ENCODE measurements at places on chromosomes 13 and 19.
A peak's percentile ranks its signal among the peaks of the same experiment; 100 is the strongest.

DNA sequence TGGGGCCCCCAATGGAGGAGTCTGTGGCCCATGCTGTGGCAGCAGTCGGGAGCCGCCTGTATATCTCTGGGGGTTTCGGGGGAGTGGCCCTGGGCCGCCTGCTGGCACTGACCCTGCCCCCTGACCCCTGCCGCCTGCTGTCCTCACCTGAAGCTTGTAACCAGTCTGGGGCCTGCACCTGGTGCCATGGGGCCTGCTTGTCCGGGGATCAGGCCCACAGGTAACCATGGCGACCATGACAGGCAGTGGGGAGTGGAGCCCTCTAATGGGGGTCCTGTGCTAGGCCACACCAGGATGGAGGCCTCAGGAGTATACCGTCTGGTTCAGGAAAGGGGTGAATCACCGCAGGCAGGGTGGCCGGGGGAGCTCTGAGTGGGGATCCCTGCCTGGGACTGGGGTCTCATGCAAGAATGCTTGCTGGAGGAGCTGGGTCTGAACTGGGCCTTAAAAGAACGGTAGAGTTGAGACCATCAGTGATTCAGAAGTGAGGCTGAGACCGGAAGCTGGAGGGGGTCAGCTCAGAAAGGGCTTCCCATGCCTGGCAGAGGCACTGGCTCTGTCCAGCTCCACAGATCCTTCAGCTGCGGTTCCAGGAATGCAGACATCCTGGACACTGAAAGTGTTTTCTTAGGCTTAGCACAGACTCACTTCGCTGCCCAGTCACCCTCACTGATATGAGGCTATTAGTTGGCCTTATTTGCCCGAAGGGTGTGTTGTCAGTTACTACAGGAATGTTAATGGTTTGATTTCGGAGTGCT is 29.1 kb downstream of the CNFN start:
- no peak for DNase-seq

DNA sequence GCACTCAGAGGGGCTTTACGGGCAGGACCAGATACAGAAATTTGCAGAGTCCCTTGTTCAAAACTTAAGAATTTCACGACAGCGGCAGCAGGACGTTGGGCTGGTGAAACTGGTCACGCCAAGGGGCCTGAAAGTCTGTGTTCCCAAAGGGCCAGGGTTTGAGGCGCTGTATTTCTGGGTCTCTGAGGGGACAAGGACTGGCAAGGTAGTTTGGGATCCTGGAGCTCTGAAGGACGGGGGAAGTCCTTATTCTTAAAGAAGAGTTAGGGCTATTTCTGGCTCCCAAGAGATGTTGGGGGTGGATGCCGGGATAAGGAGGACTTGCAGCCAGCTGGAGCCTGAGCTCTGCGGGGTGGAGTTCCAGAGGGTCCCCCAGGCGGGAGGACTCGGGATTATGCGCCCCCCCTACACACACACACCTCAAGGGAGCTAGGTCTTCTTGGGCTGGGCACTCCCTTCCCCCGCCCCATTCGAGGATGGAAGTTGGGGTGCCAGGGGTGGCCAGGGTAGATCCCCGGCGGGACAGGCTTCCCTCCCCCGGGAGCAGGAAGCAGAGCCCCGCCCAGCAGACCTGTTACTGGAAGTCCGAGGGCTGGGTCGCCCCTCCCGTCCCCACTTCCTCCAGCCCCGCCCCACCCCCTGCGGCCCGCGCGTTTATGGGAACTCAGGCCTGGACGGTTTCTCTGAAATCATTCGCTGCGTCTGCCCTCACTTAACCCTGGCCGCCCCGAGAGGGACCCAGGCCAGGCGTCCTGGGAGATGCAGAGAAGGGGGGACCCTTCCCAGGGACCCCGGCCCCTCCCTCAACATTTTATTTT is 5.6 kb downstream of the BCL3 start:
- no peak for DNase-seq

DNA sequence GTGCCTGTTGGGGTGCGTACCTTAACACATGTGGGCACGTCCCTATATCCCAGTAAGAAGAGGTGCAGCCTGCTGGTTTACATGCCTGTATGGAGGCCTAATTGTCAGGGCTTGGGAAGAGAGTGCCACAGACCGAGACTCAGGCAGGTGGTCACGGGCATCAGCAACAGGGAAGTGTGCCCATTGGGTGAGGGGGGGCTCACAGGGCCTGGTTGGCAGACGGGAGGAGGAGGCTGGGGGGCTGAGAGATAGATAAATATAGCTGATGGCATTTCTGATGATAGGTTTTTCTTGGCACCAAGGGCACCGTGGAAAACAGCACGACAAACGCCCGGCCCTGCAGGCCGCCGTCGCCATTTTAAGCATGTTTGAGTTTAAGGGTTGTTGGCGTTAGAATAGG is 37.6 kb downstream of the NFIX start:
- no peak for DNase-seq

DNA sequence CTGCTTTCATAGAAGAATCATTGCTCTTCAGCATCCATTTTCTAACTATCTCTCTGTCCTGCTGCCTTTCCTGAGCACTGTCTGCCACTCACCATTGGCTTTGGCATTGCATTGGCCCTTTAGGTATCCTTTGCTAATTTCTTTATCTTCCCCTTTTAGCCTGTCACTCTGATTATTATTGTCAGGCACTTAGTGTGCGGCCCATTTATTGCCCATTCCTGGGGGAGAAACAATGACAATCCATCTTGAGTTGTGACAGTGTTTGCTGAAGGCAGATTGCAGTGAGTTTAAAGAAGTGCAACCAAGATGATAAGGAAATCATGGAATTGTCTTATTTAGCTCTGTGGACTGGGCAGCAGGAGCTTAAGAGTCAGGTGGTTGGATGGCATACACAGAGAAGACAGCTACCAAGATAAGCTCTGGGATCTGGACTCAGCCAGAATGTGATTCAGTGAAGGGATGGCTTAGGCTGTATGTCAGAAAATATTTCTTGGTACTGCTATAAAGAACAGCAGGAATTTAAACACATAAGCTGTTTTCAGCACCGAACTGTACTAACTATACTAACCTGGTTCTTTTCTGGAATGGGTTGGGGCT is 25.3 kb downstream of the B3GLCT start:
- DNase-seq, result no peak

GRCh38 chr13:112814905-112815585 is 125.2 kb downstream of the ATP11A start:
- no peak for DNase-seq

DNA sequence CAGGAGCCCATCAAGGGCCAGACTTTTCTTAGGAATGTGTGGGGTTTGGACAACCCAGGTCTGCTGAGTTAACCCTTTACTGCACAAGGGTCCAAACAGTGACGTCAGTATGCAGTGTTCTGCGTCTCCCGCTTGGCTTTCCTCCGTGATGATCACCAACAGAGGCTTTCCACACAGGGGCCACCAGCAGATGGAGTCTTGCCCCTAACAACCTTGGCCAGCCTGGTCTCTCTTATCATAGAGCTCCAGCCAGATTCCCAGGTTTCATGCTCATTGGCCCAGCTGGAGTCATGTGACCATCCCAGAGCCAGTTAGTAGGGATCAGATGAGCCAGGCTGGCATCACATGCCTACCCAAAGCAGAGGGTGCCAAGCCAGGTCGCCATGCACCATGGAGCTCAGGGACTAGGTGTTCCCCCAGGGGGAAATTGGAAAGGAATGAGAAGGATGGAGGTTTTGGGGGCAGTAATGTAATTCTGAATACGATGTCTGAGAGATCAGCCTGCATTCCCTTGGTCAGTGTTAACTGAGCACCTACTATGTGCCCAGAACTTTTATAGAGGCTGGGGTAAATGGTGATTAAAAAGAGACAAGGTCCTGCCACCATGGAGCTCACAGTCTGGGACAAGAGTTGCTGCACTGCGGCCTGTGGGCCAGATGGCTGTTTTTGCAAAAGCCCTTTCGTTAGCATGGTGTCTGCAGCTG is 61.2 kb downstream of the MYH14 start:
- DNase-seq, result no peak

GRCh38 chr19:34231439-34231838 is 22.9 kb upstream of the GARRE1 start:
- DNase-seq, result no peak

GRCh38 chr19:31667106-31667505 is 317.9 kb upstream of the TSHZ3 start:
- DNase-seq, result no peak

DNA sequence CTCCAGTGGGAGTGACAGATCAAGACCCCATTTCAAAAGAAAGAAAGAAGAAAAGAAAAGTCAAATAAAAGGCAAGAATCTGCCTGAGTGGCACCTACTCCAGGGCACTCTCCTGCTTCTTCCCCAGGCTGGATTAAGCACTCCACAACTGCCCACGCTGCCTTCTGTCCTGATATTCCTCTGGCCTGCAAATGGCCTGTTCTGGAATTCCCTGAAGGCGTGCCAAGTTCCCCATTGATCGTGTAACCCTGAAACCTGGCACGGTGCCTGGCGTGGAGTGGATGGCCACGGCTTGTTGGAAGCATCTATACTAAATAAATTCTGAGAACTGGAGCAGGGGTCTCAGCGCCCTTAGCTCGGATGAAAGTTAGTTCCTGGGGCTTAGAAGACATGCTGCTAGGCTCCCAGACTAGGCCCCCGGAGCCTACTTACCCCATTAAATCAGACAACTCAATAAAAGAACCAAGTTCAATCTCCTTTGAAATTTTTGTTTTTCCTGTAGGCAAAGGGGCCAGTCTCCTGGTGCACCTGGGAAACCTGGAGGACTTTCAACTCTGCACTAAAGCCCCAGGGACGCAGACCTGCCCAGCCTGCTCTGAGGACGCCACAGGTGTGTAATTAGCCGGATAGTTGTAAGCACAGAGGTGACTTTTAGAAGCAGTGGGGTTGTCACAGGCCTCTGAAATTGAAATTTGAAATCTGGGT is 21.9 kb downstream of the ANKRD27 start:
- no peak for DNase-seq

- DNase-seq, result peak; percentile 28
These were observed 858 bp upstream of the USP12 start for GRCh38 chr13:27172495-27172842.

DNA sequence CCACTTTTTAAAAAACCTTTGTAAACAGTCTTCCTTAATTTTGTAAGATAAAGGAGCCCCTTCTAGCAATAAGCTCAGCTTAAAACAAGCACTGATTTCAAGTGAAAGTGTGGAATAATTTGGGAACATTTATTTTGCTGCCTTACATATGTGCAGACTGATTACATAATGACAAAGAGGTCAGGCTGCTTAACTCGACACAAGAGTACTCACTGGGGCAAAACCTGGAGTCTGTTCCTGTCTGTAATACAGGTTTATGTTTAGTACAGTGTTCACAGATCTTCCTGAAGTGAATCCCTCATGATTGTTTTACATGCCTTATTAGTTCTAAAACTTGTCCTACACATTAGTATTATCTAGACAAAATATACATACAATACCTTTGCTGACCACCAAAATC is 609.8 kb downstream of the LMO7 start:
- no peak for DNase-seq

DNA sequence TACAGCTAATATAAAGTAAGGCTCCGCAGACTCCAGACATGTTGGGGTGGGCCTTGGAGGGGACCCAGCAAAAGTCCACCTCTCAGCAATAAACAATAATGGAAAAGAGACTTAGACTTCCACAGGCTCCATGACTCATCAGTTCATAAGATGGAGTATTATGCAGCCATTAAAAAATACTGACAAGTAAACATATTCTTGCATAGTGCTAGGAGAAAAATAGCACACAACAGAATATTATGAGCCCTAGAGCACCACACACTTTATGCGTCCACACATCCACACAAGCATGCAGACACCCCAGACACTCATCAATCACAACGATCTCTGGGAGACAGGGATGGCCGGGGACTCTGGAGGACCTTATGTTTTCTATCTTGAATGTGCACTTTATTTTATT is 46.0 kb downstream of the PDCD5 start:
- DNase-seq, result no peak

DNA sequence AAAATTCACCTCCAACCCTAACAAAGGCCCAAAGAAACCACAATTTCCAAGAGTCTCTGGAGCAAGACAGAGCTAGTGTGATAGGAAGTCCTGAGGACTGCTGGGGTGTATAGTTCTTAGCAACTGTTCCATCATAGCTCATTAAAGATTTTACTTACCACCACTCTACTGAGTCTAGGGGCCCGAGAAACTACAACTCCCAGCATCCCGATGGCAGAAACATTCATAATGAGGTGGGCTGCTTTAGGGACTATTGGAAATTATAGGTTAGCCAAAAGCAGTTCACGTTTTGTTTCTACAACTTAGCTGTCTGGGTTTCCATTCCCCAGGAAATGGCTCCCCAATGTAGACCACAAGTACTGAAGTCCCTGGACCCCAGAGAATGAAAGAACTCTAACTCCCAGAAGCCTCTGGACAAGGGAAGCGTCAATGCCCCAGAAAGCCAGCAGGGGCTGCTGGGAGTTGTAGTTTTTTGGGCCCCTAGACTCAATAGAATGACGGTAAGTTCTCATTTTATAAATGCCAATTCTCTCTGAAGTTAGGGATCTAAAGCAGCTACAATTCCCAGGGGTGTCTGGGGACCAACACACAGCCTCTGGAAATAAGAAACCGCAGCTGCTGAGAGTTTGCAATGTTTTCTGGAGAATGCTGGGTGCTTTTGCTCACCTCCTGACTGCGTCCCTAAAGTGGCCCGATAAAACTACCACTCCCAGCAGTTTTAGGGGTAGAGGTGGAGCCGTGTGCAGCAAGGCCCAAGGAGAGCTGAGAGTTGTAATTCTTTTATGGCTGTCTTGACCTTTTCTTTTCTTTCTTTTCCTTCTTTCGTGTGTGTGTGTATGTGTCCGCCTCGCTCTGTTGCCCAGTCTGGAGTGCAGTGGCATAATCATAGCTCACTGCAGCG is 11.1 kb downstream of the FTL start:
- DNase-seq, result no peak

DNA sequence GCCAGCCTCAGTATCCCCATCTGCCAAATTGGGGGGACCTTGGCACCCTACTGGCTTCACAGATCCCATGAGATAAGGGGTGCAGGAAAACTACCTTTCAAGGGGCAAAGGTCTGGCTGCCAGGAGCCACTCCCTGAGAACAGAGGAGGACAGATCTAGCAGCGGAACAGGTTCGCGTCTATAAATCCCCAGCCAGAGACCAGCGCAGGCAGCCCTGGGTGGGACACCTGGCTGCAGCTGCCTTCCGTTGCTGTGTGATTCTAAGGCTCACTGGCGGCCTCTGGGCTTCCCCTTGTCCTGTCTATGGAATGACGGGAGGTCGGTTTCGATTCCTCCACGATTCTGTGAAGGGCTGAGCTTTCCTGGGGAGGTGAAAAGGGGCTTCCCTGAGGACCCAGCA is 7.3 kb downstream of the RELB start:
- DNase-seq, result no peak

- DNase-seq, result no peak
These were observed 375.4 kb upstream of the ZNF507 start for GRCh38 chr19:31970027-31970461.

Measured in NCI-H146 (cell line).